GM23248 (cell line): ENCODE measurements at places on chromosomes 7 and 10.

- DNase-seq: no peak
These were observed 275.7 kb downstream of the XPNPEP1 start for GRCh38 chr10:109647627-109648026.

DNA sequence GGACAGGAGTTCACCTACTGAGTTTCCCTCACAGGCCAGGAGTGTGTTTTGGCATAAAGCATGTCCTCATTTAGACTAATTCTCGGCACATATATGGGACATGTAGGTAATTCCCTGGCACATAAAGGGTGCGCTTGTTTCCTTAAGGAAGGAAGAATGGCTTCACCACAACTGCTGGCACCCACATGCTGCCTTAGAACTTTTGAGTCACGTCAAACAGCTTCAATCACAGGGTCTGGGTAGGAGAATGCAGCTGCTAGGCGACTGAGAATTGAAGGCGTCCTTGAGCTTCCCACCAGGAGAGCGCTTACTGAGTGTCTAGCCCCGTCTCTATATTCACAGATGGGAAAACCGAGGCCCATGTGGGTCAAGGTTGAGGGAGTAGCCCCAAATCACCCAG lies 146.1 kb downstream of the CHN2 start:
- DNase-seq: no peak

- DNase-seq: no peak
These were observed 665.9 kb upstream of the PCDH15 start for GRCh38 chr10:55466806-55467504.

DNA sequence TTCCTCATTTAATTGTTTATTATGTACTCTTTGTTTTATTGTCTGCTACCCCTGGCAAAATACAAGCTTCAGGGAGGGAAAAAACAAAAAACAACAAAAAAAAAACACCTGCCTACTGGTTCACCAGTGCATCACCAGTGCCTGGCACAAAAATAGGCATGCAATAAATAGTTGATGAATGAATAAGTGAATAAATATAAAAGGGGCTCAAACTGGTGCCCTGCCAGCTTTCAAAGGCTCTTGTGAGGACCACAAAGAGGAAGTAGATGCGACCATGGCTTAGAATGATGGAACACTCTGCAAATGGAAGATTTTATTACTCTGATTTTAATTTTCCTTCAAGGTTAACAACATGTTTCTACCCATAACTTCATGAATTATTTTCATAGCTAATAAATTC lies 213.0 kb upstream of the INHBA start:
- peak; percentile 23 for DNase-seq

- no peak for DNase-seq
These were observed 248.9 kb upstream of the LRRN3 start for GRCh38 chr7:110841840-110842545.

DNA sequence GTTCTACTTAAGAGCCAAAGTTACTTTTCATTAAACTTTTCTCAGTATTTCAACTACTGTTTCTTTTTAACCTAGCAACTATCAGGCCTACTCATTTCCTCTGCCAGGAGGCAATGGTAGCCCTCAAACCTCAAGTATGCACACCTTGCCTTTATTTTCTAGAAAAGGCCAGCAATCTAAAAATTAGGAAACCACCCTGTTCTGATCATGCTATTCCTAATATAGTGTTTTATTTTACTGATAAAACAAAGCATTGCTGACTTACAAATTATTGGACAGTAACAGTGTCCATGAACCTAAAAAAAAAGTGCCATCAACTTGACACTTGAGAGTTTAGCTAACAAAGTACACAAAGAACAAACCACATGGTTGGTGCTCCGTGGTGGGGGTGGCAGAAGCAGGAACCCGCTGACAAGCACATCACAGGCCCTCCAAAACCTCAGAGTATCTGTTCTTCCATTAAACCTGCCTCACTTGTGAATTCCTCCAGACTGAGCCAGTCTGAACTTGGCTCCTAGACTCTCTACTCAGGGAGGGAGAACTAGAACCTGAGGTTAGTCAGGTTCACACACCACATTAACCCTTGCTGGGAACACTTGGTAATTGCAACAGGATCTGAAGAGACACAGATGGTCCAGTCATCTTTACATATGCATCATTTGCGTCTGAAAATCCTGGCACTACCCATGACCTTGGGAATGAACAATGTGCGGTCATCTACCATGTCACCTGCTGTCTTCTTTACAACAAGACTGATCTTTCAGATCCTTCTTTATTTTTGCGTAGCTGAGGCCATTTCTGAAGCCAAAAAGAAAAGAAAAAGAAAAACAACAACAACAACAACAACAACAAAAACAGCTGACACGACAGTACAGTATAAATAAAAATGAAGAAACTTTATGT lies 31.9 kb downstream of the PIP4K2A start:
- DNase-seq: peak; percentile 62

DNA sequence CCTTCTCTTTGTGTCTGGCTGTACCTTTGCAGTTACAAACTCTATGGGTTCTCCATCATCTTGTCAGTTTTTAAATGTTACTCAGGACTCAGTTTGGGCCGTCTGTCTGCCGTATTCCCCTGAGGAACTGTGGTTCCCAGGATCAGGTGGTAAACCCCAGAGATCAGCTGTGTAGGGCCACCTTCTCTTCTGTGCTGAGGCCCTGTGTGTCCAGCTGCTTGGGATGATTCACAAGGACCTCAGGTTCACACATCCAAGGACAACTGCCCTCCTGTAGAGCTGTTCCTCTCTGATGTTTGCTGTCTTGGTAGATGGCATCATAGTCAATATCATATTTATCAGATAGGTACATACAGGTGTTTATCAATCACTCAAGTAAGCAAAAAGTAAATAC lies 24.5 kb downstream of the CUL1 start:
- DNase-seq: no peak

GRCh38 chr10:72841487-72841886 lies 52.1 kb upstream of the OIT3 start:
- DNase-seq: no peak

DNA sequence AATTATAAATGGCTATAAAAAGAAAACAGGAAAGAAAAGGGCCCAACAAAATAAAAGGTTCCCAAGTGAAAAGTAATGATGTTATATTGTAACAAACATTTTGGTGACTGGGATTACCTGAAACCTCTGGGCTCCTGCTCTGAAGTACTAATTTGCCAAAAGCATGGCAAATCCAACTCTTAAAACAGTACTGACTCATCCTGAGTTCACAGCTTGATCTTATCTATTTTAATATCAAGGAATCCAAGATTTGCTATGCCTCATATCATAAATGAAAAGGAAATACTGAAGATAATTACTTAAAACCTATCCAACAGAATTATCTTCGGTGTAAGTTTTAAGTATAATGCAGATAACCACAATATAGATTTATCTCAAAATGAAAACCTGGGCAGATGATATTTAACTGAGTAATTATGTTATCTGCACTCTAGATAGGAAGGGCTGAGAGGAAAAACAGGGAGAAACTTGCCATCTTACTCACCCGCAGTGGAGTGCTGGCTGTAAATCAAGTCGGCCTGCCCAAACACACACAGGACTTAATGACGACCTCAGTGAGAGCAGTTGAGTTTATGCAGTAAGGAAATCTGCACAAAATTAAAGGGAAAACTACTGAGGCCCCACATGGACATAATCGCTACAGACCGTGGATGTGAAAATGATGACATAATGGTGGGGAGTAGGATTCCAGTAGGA lies 48.4 kb downstream of the MPP7 start:
- DNase-seq: peak; percentile 63

DNA sequence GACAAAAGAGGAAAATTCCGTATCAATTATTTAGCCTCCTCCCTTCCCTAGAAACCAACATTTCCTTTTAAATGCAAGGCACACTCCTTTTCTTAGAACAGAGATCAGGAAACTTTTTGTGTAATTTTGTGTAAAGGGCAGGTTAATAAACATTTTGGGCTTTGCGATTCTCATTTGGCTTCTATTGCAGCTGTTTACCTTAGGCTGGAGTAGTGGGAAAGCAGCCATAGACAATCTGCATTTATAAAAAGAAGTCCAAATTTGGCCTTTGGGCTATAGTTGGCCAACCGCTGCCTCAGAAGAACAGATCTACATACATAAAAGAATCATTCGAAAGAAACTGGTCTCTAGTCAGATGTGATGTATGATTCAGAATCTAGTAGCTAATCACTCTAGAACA lies 35.3 kb downstream of the NAMPT start:
- DNase-seq: no peak

- DNase-seq: no peak
These were observed 590.3 kb upstream of the FOXK1 start for GRCh38 chr7:4091767-4092166.
